ENCODE measurements at places on chromosomes 6 and 20.

DNA sequence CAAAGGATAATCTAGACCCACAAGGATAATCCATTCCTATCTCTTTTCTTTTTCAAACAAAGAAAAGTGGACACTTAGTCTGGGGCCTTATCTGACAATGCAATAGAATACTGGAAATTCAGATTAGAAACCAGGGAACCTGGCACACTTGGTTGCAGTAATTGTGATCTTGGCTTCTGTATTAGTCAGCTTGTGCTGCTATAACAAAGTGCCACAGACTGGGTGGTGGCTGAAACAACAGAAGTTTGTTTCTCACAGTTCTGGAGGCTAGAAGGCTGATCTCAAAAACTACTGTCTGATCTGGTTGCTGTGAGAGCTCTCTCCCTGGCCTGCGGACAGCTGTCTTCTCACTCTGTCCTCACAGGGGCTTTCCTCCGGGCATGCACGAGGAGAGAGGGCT is 49.4 kb downstream of the SNRNP48 start:
- no peak for DNase-seq

DNA sequence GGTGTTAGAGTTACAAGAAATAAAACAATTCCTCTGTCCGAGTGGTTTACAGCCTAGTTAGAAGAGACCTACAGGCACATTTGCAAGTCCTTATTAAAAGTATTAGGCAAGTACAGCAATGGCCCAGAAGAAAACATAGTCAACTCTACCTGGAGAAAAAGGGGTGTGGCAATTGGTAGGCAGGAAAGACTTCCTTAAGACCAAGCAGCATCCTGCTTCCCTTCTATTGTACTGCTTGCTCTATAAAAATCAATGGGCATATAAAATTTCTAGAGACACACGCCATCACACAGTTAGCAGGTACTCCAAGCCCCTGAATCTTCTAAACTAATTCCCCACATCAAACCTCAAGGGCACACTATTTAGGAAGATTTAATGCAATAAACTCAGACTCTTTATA is 185.6 kb downstream of the ATXN1 start:
- no peak for DNase-seq

GRCh38 chr6:135813401-135813800 is 38.1 kb upstream of the PDE7B start:
- DNase-seq, result no peak

GRCh38 chr20:47515843-47516242 is 14.2 kb downstream of the NCOA3 start:
- DNase-seq, result no peak

DNA sequence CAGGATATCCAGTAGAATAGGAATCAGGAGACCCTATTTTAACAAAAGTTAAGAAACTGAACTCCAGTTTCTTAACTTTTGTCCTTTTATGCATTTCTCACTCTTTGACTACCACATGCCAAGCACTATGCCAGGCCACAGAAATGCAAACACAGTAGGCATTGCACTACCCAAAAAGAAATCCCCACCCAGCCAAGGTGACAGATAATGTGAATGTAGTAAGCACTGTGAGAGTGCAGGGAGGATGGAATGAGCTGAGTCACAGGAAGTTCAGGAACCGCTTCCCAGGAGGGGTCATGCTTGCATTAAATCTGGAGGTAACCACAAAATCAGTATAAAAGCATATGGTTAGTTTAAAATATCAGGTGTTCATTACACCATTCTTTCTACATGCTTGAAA is 20.1 kb upstream of the FAM83C start:
- peak; percentile 89 for DNase-seq

GRCh38 chr6:152637296-152638047 is at the start of gene SYNE1:
Gene SYNE1 (minus strand): TSS chr6:152637362. CDS start chr6:152628331, 9,031 bp downstream.
- DNase-seq, result peak; percentile 21

- DNase-seq, result no peak
Measured at GRCh38 chr20:3325864-3326263, 81.6 kb downstream of the DNAAF9 start.

DNA sequence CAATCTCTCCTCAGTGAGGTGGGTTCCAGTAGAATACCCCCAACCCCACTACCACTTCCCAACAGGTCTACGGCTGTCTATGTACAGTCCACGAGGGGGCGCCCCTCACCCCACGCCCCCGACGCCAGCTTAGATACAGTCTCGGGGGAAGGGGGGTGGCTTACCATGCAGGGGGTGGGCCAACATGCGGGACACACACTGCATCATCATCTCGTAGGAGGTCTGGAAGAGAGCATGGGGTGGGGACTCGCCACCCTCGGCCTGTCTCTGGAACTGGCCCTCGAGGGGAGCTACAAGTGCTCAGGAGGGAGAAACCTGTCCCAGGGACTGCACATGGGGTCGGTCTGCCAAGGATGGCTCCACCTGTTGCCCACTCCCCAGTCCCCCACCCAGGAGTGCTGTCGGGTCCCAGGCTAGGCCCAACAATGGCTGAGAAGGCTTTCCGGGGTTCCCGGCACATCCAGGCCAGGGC is 8.5 kb downstream of the MTCH1 start:
- DNase-seq, result peak; percentile 28

GRCh38 chr6:121590916-121591315 is 155.5 kb downstream of the GJA1 start:
- no peak for DNase-seq

DNA sequence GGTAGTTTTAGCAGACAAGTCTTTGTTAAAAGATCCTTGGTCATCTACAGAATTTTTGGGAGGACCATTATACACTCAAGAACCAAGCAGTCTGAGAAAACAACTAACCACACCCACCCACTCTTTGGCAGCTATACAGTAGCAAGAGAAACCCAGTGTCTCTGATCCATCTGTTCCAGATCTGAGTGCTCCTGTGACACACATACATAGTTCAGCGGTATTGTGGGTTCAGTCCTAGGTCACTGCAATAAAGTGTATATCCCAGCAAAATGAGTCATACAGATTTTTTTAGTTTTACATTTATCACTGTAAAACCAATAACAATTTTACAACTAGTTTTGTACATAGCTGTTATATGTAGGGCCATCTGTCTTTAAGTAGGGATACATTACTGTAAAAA is 47.4 kb upstream of the PAK5 start:
- DNase-seq, result peak; percentile 30

- peak; percentile 20 for DNase-seq
Measured at GRCh38 chr20:326645-327185, 1.4 kb downstream of the SOX12 start.

GRCh38 chr6:20948556-20948955 is 414.3 kb downstream of the CDKAL1 start:
- DNase-seq, result no peak

DNA sequence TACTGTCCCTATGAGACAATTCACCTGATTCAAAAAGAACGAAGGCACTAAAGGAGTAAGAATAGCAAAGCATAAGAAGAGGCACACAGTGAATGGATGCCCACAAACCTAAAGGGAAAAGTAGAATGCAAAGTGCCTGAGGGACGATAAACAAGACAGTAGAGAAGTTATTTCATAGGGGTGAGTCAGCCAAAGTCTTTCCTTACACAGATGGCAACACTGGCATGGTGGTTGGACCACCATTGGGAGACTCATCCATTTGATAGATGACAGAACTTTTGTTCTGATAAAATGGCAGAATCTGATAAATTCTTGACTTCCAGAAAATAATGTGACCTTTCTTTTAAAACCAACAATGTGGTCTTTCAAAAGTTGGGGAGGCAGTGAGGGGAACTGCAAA is 148.1 kb upstream of the HDAC2 start:
- DNase-seq, result no peak

GRCh38 chr6:126015863-126016262 is 29.5 kb downstream of the TRMT11 start:
- DNase-seq, result peak; percentile 33

GRCh38 chr20:57420571-57421252 is 29.5 kb downstream of the RBM38 start:
- DNase-seq, result no peak

DNA sequence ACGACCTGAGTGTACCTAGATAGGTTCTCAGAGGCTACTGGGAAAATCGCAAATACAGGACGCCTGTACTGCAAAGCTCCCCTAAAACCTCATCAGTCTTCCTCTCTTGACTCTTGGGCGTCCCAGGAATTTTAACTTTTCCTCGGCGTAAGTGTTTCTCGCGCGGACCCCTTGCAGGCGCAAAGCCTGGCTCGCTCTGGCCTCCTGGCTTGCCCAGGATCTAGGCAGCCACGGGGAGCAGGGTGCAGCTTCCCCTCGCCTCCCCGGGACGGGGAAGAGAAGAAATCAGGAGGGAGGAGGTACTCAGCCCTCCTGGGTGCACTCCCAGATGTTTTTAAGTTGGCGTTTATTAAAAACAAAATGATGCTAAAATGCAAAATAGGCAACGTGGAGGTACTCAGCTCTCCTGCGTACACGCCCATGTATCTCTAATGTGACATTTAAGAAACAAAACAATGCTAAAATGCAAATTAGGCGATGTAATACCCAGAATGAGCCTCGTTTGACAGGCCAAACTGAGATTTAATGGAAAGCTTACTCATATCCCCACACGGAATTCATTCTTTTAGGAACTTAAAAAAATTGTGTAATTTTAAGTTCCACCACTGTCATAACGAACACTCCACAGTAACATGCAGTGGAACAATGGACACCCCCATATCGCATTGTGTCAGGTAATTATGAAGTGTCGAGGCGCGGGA is 1.6 kb upstream of the SOBP start:
- no peak for DNase-seq

GRCh38 chr6:164216839-164217238 is 802.3 kb downstream of the QKI start:
- DNase-seq, result no peak

DNA sequence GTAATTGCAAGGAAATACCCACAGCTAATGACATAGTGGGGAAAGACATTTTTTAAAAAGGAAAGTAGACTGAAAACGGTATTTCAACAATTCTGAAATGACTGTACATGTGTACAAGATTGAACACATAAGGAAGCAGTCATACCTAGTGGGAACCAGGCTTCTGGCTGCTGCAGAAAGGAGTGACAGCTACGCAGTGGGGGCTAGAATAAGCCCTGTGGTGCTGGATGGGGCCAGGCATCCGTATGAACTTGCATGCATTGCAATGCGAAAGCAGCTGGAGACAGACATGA is 54.9 kb upstream of the GPR31 start:
- no peak for DNase-seq

- no peak for DNase-seq
Measured at GRCh38 chr20:38336726-38337125, 9.6 kb upstream of the LBP start.

DNA sequence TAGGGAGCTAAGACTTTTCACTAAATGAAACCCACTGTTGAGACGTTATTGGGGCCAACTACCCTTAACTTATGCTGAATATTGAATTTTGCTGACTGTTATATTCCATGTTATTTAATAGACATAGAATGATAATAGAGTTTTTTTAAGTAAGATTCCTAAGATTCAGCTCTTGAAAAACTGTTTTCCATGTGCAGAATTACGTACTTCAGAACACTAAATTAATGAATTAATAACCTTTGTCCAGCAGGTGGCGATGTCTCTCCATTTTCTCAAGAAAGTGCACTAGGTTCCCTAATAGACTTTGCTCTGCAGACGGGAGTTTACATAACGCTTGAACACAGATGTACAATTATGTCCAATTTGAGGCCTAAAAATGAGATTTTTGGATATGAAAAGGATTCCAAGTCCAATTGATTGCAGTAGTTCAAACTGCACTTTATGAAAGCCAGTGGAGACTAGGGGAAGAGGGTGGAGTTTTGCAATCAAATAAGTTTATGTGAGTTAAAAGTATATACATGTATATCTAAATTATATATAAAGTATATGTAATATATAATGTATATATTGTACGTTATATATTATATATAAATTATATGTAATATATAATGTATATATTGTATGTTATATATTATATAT is 282.1 kb downstream of the UST start:
- DNase-seq, result peak; percentile 98

GRCh38 chr20:42572320-42573016 is 617.2 kb downstream of the PTPRT start:
- DNase-seq, result no peak

DNA sequence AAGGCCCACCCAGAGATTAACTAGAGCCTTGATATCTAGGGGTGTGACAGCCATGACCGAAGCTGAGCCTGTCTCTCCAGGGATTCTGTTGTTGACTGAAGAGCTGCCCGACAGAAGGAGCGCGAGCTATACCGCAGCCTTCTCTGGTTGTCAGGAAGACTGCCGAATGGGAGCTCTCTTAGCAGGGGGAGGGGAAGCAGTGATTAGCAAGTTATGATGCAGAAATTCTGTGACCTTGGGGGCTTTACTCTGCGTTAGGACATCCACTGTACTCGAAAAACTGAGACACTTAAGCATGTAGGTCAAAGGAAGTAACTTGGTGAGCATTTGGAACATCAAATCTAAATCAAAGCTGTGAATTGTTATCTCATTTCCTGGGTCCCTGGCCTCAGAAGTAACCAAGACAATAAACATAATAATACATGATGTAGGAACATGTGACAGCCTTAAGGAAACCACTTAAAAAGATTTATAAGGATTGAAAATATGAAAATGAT is 84.7 kb downstream of the MAP3K4 start:
- peak; percentile 34 for DNase-seq

- DNase-seq, result peak; percentile 46
Measured at GRCh38 chr6:156719395-156719719, 57.8 kb upstream of the ARID1B start.
